Right renal cortex interstitium (tissue), 3 donors: ENCODE measurements at places on chromosomes 12 and 14. TPM values are rescaled to one million over a fixed set of nuclear protein-coding genes. Genes with fewer than 3 reads are reported as not detected.
A peak's percentile ranks its signal among the peaks of the same experiment; 100 is the strongest.

DNA sequence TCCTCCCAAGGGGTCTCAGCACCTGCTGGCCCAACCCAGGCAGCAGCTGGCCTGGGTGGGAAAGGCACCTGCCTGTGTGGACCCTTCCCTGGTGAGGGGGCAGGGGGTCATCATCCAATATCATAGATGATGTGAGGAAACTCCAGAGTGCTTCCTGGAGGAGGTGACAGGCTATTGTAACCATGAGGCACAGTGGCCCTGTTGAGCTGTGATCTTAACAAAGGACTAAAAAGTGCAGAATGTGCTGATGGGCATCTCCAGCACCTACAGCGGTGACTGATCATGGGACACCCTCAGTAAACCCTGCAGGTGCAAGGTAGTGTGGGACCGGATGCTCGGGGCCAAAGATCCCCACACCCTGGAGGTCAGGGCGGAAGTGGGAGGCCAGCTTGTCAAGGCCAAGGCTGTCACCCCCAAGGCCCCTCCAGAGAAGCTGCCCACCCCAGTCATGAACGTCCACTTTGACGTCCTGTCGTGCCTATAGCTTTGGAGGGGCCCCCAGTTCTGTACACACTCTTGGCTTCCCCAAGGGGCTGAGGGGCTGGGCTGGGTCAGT lies 7.5 kb downstream of the MMP17 start:
- DNase-seq, result no peak

Gene SALL2
- polyA plus RNA-seq, result 61.2 TPM

GRCh38 chr14:104149617-104150135 lies 11.3 kb downstream of the KIF26A start:
- DNase-seq, result no peak

- no peak for DNase-seq
These were observed 154.3 kb downstream of the NTF3 start for GRCh38 chr12:5586201-5586600.

- DNase-seq, result no peak
These were observed 54.9 kb upstream of the GPR68 start for GRCh38 chr14:91299121-91300115.

- DNase-seq, result no peak
These were observed at the start of gene ARID4A for GRCh38 chr14:58298477-58299400. Gene ARID4A (plus strand): TSS chr14:58298555. CDS start chr14:58299855, 1,300 bp downstream.

DNA sequence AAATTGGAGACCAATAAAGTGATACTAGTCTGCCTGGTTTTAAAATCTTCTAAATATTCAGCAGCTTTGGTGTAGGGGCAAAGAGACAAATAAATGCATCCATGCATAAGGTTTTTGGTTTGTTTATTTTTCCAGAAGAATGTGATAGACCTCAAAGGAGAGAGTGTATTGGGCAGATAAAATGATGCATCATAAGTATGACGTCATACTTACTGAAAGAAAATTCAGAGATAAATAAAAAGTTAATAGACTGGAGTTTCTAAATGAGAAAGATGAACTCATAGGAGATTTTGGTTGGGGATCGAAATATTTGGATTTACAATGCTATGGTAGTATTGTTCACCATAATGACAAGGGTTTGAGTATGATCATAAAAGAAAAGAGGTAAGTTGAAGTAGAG lies 10.2 kb downstream of the SYT10 start:
- no peak for DNase-seq

Gene BTG1
- polyA plus RNA-seq, result 132 TPM

Gene POC1B
- 20.5 TPM for polyA plus RNA-seq

Gene TMEM121
- 3.3 TPM for polyA plus RNA-seq

GRCh38 chr12:52461693-52462092 lies 9.7 kb upstream of the KRT6B start:
- no peak for DNase-seq

DNA sequence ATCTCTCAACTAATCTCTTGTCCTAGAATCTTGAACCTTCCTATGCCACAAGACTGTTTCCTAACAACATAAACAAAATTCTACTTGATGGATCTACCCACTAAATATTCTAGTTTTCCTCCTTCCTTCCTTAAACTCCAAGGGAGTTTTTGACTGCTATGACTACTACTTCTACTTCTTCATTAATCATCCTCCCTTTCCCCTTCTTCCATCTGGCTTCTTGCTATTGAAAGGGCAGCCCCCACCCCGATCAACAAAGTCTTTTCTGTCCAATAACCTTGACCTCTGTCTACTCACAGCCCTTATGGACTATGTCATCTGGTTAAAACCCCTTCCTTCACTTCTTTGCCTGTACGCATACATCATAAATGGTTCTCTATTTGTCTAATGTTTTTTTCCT lies 5.6 kb downstream of the LTA4H start:
- no peak for DNase-seq

GRCh38 chr12:116959845-116960514 lies 49.2 kb downstream of the FBXW8 start:
- DNase-seq, result no peak

DNA sequence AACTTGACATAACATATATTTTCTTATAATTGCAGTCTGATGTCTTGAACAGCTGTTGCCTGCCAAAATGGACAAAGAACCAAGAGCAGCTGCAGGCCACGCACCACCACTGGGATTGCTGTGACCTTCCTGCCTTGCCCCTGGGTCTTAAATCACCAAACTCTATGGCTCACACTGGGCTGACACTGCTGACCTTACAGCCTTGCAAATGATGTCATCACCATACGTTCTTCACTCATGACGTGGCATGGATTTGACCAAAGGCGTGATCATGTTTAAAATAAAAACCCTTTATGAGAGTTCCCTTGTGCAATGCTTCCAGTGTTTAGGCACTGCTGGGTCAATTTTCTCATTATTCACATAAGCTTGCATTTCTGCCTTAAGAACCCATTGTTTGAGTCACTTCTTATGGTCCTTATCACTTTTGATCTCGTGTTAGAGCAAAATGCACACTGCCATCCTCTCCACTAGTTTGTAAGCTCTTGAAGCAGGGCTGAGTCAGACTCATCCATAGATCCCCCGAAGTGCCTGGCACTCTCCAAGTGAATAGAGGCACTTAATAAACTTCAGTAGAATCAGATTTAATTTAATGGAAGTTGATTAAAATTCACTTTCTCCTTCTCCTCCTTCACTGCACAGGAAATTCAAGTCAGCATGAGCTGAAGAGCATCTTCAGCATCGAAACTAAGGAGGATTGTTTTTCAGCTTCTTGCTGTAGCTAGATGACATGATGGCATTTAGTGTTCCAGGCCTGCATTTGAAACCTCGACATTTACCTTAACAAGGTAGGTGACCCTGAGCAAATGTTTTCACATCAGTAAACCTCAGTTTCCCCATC lies 132.4 kb upstream of the PZP start:
- DNase-seq, result peak; percentile 60

Gene WBP11
- 120 TPM for polyA plus RNA-seq

GRCh38 chr14:77107228-77107627 lies 9.2 kb downstream of the CIPC start:
- DNase-seq, result no peak

Gene TAC3
- 0.54 TPM for polyA plus RNA-seq

- DNase-seq, result no peak
These were observed 53.0 kb downstream of the IFNG-AS1 start for GRCh38 chr12:68042212-68042699.

GRCh38 chr12:125271892-125272291 lies 206.7 kb downstream of the AACS start:
- DNase-seq, result no peak

GRCh38 chr12:8876887-8877286 lies 37.4 kb upstream of the PHC1 start:
- no peak for DNase-seq

GRCh38 chr14:103871596-103872480 lies 24.5 kb upstream of the PPP1R13B start:
- no peak for DNase-seq

GRCh38 chr12:27539191-27539631 lies 15.2 kb downstream of the PPFIBP1 start:
- no peak for DNase-seq

Gene CCDC175
- polyA plus RNA-seq, result 1.3 TPM

Gene COL2A1
- polyA plus RNA-seq, result 43.8 TPM

DNA sequence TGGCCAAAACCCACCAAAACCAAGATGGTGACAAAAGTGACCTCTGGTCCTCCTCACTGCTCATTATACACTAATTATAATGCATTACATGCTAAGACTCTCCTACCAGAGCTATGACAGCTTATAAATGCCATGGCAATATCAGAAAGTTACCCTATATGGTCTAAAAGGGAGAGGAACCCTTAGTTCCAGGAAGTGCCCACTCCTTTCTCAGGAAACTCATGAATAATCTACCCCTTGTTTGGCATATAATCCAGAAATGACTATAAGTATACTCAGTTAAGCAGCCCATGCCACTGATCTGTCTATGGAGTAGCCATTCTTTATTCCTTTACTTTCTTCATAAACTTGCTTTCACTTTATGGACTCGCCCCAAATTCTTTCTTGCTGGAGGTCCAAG lies 43.0 kb upstream of the FUT8 start:
- DNase-seq, result no peak

GRCh38 chr12:52442600-52443061 lies 8.5 kb upstream of the KRT75 start:
- DNase-seq, result no peak

Gene MYF6
- polyA plus RNA-seq, result 0.17 TPM

Gene CD4
- polyA plus RNA-seq, result 32.4 TPM

Gene CLEC4D
- 0.43 TPM for polyA plus RNA-seq

DNA sequence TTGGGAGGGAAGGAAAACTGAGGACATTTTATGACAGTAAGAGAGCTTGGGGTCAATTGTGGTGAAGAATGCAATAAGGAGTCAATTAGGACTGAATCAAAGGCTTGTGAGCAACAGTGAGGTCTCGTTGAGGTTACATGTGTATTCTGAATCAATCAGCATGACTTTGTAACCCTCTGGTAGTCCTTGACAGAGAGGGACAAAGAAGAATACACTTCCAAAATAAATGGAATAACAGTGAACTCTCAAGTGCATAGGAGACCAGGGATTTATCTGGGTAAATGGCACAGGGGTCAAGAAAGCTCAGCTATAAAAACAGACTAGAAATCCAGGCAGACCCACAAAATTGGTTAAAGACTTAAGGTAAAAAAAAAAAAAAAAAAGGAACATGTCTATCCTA lies 85.1 kb upstream of the NAV3 start:
- DNase-seq, result no peak

DNA sequence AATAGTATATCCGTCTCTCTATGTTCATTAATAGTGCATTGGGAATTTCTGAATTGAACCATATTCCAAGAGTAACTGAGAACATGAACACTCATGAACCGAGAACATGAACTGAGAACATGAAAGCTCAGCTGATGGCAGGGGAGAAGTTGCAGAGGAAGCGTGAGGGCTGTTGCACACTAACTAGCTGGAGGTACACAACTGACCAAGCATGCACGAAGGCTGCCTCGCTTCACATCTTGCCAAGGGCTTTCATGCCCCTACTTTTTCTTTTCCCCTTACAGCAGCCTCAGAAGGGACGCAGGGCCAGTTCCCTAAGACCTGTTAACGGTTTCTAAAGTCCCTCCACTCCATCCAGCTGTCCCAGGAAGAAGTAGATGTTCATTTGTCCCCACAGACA lies 4.3 kb downstream of the RNASE1 start:
- DNase-seq, result no peak

DNA sequence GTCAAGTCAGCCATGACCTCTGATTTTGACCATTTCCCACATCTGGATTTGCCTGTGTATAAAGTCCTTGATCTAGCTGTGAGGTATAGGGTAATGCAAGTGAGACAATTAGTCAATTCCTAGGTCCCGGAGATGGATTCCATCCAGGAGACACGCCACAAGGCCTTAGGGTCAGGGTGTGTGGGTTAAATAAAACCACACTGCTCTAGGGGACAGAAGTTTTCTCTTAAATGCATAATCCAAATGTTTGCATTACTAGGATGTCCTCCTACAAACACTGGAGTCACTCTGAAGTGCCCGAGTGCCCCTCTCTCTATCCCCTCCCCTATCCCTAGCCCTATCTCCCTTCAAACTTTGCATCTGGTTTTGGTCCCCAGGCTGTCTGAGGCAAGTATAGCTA lies 26.8 kb downstream of the LRIG3 start:
- DNase-seq, result no peak

Gene WNT1
- not detected for polyA plus RNA-seq

- DNase-seq, result no peak
These were observed 9.8 kb downstream of the ZNF385A start for GRCh38 chr12:54374562-54375258.

DNA sequence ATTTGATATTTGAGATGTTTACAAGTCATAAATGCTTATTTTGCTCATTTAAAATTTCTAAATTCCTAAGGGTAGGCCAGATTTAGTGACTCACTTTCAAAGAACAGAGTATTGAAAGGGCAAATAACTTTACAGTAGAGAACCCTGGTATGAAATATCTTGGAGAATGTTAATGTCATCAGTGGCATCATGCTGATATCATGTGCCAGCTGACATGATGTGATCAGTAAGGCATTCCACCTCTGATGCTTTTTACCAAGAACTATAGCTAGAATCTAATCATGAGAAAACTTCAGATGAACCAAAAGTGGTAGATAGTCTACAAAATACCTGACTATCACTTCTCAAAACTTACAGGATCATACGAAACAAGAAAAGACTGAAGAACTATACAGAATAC lies 2.9 kb upstream of the FLRT2 start:
- no peak for DNase-seq

GRCh38 chr14:92441751-92442504 lies 71.7 kb upstream of the RIN3 start:
- no peak for DNase-seq

Gene RBMS2
- 48.7 TPM for polyA plus RNA-seq

Gene KIF5A
- 0.31 TPM for polyA plus RNA-seq

DNA sequence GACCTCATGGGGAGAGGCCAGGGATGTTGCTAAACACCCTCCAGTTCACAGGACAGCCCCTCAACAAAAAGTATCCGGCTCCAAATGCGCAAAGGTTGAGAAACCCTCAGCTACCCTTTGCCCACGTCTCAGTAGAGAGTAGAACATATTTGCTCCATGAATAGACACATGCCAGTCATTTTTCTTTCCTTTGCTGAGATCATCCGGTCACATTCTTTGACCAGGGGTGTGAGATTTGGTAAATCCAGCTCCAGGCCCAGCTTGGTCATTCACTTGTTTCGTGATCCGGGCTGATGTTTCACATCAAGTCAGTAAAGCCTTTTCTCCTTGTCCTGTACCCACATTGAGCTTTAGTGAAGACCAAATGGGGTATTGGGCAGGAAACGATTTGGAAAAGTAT lies 83.6 kb upstream of the LHX5 start:
- no peak for DNase-seq

DNA sequence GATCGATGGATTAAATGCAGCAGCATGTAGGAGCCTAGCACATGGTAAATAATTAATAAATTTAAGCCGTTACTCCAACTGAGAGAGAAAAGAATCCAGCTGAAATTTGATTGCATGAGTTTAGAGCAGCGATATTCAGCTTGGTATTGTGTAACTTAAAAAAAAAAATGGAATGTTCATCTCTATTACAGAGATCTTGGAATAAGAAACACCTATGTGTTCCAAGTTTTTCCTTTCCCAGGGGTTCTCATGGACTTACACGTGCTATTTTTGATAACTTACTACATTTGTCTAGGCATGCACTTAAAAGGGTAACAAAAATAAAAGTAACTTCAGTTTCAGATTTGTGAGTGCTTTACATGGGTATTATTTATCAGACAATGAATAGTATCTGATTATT lies 122.8 kb downstream of the RASSF9 start:
- DNase-seq, result no peak

Gene RPGRIP1
- polyA plus RNA-seq, result 0.47 TPM
